ENCODE measurements at places on chromosomes 5 and 9.

GRCh38 chr9:125517577-125517976 is 189.4 kb downstream of the MAPKAP1 start:
- no peak for DNase-seq

DNA sequence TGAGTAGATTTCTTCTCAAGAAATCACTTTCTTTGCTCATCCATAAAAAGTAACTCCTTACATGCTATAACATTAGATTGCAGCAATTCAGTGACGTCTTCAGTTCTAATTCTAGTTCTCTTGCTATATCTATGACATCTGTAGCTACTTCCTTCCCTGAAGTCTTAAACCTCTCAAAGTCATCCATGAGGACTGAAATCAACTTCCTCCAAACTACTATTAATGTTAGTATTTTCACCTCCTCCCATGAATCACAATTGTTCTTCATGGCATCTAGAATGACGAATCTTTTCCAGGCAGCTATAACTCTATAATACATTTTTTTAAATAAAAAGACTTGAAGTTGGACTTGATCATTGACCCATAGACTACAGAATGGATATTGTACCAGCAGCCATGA is 46.2 kb upstream of the PRRC1 start:
- DNase-seq = no peak

DNA sequence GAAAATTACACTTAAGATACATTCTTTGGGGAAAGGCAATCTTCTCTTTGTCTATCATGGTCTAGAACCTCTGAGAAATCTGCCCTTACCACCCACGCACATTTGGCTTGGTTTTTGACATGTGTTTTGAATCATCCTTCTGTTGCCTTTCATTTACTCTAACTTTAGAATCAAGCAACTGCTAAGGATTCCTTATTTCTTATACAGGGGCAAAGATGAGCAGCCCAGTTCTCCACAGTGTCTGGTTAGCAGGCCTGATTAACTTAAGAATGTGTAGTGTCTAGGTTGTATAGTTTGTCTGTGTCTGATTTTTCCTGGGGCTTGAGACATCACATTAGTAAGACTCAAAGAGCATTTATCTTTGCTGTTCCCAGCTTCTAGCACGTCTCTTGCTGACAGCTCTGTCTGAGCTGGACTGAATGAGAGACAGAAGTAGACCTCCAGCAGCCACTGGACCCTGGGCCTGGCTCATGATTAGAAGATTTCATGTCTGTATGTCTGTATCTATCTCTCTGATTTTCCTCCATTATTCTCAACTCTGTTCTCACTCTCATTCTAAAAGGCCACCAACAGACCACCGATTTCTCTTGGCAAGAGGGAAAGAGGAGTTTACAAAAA is 31.8 kb upstream of the PCA3 start:
- no peak for DNase-seq

GRCh38 chr9:83024506-83025125 is 38.3 kb downstream of the RASEF start:
- no peak for DNase-seq

- DNase-seq = no peak
Measured at GRCh38 chr5:147611483-147611882, 101.6 kb upstream of the DPYSL3 start.

GRCh38 chr9:113350937-113351336 is 1.6 kb downstream of the BSPRY start:
- no peak for DNase-seq

GRCh38 chr9:115551396-115551795 is 433.4 kb upstream of the TNC start:
- DNase-seq = no peak

GRCh38 chr9:23811633-23812032 is 14.4 kb downstream of the ELAVL2 start:
- no peak for DNase-seq

DNA sequence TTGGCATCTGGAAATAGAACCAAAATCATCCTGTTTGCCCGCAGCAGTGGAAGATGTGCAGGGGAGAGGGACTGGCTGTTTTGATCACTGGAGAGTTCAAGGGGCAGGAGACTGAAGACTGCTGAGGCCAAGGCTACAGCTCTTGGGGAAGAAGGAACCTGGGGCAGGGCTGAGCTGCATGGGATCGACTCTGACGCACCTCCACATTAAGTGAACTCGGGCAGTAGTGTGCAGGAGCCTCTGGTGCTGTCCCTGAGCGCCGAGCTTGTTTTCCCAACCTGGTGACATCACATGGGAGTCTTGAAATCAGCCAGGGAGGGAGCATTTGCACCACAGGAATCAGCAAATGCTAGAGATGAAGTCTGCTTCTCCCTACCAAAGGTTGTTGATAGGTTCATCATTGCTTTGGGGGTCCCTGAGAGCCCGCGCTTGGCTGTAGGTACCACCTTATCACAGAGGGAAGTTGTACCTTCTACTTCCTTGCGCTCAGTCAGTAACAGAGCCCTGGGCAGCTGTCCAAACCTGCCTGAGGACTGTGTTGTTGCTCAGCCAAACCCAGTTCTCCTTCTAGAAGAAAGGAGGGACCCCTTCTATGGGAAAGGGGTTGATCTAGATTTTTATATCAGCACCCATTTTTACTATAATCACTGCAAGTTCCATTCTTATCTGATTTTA is 52.3 kb upstream of the CTSL start:
- DNase-seq = no peak

DNA sequence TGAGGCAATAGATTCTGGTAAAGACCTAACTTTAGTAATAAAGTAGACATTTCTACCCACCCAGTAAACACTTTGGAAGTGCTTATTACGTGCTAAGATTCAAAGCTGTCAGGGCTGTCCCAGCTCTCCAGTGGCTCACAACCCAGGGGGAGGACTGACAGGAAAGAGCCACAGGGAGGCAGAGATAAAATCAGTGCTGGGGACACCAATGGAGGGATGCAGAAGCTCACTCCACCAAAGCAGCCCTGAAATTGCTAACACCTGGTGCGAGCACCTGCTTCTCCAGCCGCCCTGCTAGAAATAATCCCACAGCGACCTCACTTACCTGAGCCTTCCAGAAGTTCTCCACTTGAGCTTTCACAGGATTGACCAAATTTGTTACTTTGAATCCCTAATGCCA is 501.0 kb downstream of the BNC2 start:
- no peak for DNase-seq

DNA sequence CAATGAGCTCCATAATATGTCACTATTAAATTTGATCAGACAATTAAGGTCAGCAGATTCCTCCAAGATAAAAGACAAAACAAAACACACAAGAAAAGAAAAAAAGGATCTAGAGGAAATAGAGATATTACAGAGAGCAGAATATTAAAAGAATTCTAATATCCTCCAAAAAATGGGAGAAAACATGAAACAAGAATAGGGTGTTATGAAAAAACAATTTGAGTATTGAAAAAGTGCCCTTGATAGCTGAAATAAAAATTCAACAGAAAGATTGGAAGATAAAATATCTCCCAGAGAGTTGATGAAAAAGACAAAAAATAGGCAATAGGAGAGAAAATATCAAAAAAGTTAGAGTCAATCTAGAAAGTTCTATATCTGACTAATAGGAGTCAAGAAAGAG is 44.8 kb upstream of the LHFPL2 start:
- DNase-seq = no peak

GRCh38 chr9:132910376-132910775 is 31.7 kb downstream of the SPACA9 start:
- no peak for DNase-seq

DNA sequence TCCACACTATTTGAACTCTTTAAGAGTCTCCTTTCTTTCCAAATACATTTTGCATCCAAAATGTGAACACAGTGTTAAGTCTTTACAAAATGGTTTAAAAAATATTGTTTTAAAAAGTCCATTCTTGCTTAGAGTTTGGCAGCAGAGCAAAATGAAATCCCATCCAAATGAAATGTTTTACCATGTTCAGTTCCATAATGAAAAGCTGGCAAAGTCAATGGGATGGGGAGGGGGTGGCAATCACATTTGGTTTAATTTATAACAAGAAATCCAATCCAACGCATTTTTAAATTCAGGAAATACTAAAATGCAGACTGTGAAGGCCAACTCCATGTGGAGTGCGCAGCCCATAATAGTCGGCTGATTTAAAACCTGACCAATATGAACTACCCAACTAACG is 39.4 kb downstream of the MRPL36 start:
- no peak for DNase-seq

GRCh38 chr9:3246241-3246640 is 279.6 kb downstream of the RFX3 start:
- DNase-seq = no peak

- no peak for DNase-seq
Measured at GRCh38 chr5:59209758-59210359, 627.0 kb downstream of the RAB3C start.

- no peak for DNase-seq
Measured at GRCh38 chr9:107929443-107929842, 439.9 kb upstream of the KLF4 start.

DNA sequence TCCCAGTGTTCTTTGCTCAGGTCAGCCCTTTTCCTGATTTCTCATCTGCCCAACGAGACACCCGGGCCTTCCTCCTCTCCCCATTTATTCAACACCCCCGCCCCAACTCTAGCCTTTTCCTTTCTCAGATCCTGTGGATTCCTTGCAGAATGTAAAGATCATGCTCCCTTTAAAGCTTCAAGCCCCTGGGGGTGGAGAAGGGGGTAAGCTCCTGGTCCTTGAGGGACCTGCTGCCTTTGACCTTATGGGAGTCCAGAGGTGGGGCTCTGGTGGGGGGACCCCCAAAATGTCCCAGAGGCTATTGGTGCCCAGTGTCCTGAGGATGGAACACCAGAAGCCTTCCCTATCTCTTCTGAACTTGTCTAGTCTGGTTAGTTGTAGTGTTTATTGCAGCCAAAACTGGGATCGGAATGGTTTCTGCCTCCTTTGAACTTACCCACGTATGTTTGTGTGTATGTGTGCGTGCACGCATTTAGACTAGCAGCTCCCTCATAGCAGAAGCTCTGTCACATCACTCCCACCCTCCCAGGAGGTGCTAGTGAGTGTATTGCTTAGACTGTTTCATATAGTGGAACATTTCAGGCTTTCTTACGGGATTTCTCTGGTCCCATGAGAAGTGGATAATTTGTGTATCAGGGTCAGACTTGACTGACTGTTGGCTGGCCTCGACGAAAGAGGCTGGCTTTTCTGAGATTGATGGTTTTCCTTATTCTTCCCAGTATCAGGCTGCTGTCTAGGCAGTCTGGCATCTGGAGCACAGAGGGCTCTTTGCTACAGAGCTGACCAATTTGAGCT is 1.1 kb downstream of the GALNT10 start:
- DNase-seq = no peak

Data from GM04503 (cell line).